ENCODE measurements at places on chromosomes 13 and 19.

DNA sequence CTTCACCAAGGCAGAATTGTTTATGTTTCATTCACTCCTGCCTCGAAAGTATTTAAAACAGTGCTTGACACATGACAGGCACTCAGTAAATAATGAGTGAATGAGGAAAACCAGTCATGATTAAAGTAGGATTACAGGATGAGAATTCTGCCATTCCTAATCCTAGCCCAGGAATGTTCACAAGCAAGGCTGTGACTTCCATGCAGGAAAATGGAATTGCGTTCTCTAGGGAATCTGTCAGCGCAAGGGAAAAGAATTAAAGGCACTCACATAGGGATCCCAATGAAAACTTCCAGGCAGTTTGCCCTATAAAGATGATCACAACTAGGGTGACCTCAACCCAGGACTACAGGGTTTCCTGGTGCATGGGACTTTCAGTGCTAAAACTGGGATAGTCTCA lies 143.4 kb downstream of the CYSLTR2 start:
- DNase-seq = no peak

GRCh38 chr19:45276284-45276687 lies 25.2 kb downstream of the MARK4 start:
- DNase-seq = no peak

DNA sequence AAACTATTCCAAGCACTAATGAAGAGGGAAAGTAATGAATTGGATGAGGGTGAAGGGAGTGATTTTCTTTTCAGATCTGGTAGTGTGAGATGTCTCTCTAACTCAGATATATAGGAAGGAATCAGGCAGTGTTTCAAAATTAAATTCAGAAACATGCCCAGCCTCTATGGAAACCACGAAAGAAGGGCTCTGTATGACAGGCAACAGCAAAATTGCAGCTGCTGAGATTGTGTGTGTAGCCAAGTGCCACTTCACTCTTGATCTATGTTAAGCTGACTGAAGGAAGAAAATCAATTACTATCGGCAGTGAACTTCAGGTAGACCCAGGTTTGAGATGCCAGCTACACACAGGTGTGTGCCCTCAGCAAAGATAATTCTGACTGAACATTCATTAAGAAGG lies 387.4 kb downstream of the PCDH9 start:
- no peak for DNase-seq

DNA sequence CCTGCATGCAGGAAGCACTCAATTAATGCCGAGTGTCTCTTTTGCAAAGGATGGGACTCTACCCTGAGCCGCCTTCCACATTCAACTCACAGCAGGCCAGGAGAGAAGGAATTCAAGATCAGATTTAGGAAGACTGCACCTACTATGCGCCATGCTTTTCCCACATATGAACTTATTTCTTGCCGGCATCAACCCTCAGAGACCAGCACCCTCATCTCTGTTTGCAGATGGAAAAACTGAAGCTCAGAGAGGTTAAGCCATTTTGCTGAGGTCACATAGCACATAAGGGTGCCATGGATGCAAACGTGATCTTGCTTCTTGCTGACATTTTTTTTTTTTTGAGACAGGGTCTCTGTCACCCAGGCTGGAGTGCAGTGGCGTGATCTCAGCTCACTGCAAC lies 14.2 kb upstream of the SEMA6B start:
- no peak for DNase-seq

DNA sequence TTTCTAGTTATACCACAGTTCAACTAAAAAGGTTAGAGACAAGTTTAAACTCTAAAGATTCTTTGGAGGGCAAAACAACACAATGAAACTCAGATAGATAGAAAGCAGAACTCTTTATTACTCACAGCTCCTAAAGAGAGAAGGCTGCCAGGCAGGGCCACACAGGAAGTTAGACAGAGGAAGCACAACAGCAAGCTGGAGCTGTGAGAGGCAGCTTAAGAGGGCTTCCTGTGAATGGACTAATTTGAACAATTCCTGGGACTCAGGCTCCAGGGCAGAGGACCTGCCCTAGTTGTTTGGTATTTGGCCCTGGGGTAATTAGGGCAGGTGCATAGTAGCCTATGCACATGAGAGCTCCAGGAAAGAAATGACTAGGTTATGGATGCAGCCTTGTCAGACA lies 803.6 kb downstream of the DIAPH3 start:
- DNase-seq = no peak
